Trophoblast cell (in vitro differentiated cells and primary cell): ENCODE measurements at places on chromosomes 5 and 9.
A peak's percentile ranks its signal among the peaks of the same experiment; 100 is the strongest.

DNA sequence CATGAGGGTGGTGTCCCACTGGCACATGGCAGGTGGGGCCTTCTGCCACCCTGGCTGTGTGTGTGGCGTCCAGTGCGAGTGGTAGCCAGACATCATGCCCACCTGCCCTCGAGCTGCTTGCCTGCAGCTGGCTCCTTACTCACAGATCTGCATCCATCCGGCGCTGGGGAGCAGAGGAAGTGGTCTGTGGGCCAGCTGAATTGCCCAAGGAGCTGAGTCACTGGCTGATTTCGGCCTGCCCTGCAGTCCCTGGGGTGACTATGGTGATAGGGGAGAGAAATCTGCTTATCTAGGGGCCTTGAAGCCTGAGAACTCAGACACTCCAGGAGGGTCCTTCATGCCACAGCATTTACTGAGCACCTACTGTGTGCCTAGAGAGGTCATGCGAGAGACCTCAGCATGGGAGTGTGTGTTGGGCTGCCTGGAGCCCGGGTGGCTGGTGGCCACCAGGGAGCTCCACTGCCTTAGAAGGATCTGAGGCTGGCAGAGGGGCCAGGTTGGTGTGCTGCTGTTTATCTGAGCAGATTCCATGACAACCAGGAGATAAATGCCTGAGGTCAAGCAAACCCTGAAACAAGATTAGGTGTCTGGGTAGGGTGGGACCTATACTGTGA is 57.1 kb downstream of the SLC22A5 start:
- peak; percentile 83 for DNase-seq

DNA sequence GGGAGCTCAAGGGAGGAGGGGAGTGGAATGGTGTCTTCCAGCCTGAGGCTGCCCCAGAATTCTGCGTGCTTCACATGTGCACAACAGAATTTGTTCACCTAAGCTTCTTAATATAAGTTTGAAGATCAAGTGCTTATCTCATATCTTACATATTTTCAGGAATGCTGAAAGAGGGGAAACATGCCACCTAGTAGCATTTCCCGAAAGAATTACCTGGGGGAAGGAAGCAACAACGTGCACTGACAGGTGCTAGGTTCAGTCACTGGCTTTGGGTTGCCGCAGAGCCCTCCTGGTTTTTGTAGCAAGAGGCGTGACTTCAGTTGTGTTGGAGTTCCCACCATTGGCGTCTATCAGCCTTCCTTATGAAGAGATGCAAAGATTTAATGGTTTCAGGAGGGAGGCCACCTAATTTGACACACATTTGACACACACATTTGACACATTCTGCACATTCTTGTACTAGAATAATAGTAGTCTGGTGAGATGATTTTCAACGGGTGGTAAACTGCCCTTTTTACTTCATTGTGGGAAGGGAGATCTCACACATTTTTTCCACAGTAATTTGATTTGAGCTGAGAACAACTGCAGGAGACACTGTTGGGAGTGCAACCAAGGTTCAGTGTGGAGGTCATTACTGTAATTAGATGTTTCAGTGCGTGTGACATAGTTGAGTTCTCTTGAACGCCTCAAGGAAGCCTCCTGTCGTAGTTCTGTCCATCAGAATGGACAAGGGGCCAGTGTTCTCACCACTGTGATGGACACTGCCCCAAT is 481.3 kb downstream of the CCDC171 start:
- DNase-seq, result peak; percentile 31

GRCh38 chr5:33153372-33153771 is 287.4 kb upstream of the TARS1 start:
- DNase-seq, result no peak

DNA sequence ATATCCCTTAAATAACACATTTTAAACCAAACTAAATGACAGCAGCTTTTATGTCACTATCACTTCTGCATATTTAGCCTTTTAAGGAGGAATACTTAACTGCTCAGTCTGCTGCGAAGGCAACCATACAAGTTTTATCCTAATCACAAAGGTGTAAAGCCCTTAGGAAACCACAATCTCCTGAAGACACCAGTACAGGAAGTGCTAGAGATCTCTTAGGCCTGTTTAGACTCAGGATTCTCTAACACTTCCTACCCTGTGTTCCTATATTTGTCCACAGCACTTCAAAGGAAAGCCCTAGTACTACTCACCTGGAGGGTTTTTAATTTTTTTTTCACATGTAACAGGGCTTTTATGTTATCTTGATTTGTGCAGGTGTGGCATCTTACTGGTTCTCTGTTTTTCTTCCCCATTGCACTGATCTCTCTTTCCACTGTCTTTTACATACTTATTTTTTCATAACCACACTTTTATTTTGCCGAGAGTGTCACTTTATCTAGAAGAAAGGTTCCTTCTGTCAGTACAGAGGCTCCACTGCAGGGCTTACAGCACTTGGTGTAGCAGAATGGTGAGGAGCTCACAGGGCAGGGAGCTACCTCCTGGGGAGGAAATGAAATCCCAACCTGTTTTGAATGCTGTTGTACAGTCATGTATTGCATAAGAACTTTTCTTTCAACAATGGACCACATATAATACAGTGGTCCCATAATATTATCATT is 1060.6 kb upstream of the ACO1 start:
- no peak for DNase-seq

- DNase-seq, result no peak
These were observed 94.6 kb downstream of the ADAMTS2 start for GRCh38 chr5:179250561-179251225.

DNA sequence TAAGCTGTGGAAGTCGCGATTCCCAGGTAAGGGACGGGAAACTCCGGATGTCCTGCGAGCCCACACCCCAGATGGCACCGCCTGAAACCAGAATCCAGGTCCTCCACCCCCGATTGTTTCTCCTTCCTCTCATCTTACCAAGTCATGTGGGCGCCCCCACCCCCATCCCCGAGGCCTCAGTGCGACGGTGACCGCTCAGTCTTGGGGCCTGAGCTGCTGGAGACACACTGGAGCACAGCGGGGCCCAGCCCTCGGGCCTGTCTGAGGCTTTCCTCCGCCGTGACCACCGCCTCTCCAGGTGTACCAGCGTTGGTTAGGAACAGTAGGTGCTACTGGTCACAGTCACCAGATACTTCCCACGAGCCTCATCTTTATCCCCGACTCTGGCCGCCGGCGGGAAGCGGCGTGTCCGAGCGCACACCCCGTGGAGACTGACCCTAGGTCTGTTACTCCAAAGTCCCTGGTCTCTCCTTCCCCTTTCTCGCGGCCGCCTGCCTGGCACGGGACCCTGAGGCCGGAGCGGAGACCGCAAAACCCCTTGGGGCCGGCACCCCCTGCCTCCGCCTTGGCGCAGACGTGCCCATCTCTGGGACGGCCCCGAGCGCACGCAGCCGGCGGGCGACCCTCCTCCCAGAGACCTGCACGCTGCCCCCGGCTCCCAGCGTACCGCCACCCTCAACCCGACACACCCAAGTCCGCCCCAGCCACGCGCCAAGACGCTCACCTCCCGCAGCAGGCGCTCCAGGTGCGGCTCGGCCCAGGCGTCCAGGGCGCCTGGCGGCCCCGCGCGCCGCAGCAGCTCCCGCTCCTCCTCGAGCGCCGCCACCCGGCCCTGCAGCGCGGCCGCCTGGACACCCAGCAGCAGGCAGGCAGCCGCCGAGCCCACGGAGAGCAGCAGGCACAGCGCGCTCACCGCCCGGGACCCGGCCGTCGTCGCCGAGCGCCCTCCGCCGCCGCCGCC is 733 bp downstream of the COL23A1 start:
- peak; percentile 45 for DNase-seq

DNA sequence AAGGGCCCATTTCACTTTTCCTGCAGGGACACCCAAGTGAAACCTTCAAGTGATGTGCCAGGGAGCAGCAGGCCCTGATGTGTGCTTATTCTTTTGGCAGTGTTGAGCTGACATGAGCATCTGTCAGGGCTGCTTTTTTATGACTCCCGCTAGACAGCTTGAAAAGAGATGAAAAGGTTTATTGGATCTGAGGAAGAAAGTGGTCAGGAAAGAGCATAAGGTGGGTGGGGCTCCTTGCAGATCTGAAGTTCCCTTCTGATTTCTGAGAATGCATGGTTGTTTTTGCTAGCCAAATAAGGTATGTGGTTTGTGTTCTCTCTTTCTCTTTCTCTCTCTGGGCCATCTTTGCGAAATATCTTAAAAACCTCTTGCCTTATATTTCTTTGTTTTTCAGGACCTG is 316.1 kb downstream of the DMRT2 start:
- no peak for DNase-seq

DNA sequence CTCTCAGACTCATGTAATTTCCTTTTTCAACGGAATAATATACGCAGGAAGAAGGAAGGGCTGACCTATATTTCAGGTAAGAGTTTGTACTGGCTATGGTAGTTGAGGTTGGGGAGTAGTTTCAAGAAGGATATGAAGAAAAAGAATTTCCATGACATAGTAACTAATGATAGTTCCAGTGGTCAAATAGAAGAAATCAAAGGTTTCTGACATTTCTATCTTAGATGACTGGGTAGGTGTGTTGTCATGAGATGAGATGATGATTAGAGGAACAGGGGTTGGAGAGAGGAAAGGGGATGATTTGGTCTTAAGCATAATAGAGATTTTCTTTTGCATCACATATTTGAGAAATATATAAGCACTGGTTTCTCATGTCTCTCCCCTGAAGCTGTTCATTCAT is 166.0 kb downstream of the SPATA31D1 start:
- no peak for DNase-seq

- DNase-seq, result peak; percentile 83
These were observed 28.2 kb upstream of the RPL26L1 start for GRCh38 chr5:172931001-172931536.

DNA sequence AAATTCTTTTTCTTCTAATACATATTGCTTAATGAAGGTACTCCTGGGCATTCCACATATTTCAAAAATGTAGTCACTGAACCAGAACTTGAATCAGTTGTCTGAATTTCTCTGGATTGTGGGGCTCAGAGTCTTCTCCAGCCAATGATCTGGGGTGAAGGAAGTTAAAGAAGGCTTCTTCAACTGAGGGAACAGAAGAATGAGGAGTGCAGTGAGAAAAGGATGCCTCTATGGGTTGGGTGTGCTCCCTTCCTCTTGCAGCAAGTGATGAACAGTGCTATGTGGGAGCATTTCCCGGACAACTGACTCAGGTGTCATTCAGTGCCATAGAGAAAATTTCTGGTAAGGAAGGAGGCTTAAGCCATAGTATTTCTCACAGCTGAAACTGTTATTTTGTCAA is 7.9 kb downstream of the LNPEP start:
- DNase-seq, result no peak

DNA sequence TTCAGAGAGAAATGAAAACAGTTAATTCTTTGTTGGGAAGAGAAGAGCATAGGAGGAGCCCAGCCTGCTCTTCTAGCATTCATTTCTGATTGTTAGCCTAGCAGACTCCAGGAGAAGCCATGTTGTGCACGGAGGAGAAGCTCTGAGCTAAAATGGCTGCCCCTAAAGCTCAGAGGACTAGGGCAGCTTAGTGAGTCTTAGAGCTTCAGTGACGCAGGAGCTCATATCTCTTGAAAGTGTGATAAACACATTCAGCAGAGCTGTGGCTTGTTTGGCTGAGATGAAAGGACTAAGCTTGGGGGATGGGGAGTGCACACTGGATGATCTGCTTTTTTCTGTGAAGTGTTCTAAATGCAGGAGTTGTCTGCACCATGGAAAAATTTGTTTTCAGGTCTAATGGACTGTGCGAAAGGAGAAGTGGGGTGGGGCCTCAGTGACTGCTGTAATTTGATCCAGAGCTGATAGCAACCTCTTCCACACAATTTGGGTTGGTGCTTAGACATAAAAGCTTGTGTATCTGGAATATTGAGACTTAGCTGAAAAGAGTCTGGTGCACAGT is 58.5 kb downstream of the ZNF462 start:
- DNase-seq, result peak; percentile 43

DNA sequence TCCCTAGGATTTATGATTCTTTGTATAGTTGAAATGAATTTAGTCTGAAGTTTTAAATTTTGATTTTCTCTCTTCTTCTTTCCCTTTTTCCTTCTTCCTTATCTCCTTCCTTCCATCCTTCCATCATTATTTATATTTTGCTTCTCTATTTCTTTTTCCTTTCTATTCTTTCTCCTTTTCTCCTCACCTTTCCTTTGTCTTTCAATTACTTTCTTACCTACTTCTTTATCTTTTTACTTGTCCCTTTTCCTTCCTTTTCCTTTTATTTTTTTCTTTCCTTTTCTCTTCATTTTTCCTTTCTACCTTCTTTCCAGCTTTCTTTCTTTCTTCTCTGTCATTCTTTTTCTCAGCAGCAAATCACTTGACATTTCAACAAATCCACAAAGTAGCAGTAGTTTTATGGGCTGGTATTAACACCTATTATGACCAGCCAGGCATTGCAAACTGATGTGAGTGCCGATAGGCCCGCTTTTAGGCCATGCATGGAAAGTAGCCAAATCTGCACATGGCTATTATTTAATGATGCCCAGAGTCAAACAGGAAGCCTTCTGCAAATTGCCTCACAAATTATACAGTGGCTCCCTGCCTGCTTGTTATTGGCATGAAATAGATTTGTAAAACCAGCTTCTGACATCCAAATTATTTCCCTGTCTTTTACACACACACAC is 37.1 kb upstream of the NR3C1 start:
- no peak for DNase-seq

DNA sequence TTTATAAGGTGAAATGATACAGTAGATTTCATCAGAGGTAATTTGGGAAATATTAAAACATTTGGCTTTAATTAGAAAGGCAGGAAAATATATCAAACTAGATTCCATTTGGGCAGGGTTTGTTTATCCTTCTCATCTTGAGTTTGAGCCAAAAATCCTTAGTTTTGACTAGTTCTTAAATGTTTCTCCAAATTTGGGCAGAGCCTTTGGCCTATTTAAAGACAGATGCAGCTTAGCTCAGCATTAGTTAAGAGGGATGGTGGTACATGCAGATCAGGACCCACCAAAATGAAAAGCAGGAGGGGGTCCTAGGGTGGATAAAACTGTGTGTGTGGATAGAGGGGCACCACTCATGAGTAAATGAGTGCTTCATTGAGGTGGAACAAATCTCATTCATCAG is 20.3 kb upstream of the ARRDC3 start:
- no peak for DNase-seq

DNA sequence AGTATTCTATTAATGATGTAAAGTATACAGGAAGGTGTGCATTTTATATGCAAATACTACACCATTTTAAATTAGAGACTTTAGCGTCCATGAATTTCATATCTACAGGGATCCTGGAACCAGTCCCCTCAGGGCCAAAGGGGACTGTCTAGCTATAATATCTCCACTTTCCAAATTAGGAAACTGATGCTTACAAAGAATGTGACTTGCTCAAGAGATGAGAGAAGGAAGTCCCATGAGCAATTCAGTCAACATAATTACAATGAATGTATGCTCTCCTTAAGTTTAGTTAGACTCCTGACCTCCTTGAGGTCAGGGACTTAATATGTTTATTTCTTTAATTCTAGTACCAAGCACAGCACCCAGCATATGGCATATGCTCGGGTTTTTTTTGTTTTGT is 23.7 kb downstream of the NIPBL start:
- no peak for DNase-seq

- no peak for DNase-seq
These were observed 267.5 kb downstream of the ZSWIM6 start for GRCh38 chr5:61599370-61600122.
